NCI-H2081 (cell line): ENCODE measurements at places on chromosomes 3 and 15.

DNA sequence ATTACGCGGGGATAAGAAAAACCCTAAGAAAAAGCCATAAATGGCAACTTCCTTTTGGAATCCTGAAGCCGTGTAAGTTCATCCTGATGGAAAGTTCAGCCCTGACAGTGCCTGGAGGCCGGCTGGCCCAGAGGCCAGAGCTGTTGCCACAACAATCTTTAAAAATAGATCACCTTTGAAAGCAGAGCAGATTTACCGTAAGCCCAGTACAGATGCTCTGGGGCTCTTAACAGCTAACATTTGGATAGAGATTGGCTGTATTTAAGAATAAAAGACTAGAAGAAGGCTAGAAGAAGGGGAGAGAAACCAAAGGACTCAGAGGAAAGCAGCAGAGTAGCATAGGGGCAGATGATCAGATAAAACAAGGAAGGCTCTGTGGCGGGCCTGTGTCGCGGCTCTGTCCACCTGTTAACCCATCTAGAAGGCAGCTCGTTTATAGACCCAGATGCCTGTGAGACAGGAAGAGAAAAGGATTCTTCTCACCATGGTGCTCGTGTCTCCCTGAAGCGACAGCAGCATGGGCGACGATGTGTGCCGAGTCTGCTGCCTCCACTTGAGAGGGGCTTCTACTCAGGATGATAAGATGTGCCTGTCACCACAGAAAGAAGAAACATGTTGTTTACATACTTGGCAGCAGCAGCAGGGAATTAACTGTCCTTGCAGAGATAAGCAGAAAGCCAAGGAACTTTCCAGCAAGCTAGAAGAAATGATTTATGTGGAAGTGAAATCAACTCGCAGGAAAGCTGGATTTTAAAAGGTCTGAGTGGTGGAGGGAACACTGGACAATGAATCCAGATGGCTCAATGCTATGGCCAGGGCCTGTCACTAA is 69.9 kb downstream of the SYNM start:
- no peak for DNase-seq

DNA sequence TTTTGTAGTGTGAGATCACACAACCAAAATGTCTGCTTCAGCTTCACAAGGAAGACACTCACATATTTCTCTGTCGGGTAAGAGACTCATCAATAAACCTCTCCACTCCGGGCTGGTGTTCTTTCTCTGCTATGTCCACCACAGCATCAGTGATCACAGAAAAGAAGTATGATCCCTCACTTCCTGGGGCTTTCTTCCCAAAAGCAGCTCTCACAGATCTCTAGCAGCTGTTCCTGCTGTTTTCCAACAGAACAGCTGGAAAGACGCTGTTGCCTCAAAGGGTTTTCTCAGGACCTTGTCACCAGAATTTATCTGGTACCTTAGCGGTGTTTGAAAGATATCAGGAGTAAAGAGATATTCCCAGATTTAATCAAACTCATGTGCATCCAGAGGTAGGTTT is 46.4 kb downstream of the GATM start:
- no peak for DNase-seq

DNA sequence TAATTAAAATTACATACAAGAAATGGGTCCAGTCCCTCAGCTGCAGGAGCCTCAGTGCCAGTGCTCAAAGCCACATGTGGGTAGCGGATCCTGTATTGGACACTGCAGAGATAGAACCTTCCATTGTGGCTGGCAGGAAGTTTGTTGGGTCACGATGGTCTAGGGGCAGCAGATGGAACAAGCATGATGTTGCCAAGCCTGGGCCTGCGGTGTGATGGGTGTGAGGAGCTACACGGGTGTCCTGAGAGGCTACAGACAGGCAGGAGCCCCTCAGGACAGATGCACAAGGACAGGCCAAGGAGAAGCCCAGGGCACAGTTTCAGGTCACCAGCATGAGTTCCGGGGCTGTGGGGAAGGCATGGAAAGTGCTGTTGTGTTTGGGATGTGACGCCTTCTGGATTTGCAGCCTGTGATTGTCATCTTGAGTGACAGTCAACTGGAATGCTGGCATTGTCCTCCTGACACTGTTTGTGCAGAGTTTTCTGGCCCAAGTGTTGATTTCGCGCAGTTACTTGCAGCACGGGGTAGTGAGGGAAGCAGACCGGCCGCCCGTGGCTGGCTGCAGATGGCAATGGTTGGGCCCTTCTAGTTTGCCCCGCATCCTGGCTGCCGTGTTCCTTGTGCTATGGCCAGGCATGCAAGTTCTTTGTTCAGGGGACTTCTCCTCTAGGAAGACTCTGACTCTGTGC is 177.1 kb downstream of the NSMCE3 start:
- DNase-seq, result no peak

DNA sequence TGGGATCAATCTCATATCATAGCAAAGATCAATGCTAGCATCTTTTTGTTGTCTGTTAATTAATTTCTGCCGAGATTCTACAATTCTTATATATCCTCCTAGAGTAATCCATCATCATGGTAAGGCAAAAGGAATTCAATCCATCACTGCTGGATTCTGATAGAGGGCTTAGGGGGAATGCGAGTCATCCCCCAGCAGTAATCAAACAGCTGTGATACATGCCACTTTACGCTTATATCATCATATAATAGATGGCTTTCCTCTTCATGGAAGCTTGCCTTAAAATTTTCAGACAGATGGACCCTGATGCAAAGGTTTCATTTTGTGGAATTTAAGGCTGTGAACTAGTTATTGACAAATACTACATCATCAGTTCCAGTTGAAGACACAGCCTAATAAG is 645.9 kb downstream of the CADM2 start:
- no peak for DNase-seq

GRCh38 chr15:68227643-68228142 is 1.8 kb downstream of the CLN6 start:
- DNase-seq, result no peak

GRCh38 chr3:42539871-42540714 is 37.6 kb downstream of the VIPR1 start:
- DNase-seq, result peak; percentile 18

DNA sequence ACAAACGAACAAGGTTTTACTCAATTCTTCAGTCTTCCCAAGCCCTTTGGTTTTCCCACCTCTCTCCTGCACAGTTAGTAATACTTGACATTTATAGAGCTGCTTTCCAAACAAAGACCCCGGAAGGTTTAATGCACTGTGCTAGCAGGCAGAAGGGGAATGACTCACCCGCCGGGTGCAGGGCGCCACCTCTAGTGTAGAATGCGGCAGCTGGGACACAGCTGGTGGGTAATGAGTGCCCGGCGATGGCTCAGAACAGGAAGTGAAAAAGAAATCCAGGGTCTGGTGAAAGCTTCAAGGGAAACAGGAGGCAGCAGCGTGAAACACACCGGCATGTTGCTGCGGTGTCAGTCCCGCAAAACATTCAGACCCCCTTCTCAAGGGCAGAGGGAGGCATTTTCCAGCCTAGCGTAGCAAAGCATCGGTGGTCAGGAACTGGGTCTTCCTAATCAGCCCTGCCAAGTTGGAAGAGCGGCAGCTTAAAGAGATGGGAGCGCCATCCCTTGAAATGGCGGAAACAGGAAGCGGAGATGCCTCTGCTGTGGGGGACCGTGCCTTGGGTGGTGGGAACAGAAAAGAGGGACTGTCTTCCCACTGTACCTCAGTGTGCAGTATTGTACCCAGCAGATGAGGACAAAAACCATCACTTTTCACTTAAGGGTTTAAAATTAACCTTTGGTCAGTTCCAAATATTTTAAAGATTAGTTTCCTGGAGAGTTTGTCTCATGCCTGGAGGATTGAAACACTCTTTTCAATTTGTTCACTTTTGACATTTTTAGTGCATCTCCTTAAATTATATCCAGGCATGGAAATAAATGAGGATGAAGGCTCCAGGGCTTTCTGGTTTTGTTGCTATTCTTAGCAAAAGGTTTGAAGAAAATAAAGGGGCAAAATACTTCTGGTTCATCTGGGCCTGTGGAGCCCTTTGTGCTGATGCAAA is 160.7 kb upstream of the MCTP2 start:
- DNase-seq, result peak; percentile 47

DNA sequence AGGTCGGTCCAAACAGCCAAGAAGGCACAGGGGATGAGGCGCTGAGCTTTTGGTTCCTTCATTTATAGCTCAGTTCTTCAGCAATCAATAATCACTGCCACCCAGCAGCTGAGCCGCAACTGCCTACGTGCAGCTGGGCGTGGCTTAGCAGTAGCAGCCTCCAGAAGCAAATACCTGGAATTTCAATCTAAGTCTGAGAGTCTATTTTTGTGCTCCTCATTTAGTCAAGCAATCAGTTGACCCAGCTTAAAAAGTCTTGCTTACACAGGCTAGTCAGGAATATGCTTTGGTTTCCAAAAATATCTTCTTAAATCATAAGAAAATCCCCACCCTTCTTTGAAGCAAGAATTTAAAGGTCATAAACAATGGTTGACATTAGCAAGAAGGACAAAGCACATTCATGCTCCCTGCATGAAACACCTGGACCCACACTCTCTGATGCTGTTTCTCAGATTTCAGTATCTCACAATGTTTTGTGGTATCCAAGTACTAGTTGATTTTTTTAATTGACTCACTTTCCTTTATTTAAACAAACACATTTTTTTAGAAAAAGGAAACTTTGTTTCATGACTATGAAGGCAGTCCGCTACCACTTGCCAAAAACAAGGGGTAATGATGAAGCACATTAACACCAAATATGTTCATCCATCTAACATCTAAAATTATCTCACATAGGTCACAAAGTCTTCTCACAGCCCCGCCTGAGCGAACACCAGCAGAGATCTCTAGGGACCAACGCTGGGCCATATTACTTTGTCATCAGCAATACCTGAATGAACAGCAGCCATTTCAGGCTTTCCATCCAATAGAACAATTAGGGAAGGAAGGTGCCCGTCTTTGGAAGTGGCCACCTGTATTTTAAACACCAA is 106.1 kb downstream of the OXNAD1 start:
- DNase-seq, result no peak

- DNase-seq, result no peak
Observed at GRCh38 chr3:120557115-120557514, 39.0 kb upstream of the NDUFB4 start.

GRCh38 chr3:44762170-44762677 is 630 bp downstream of the KIF15 start:
- DNase-seq, result no peak

DNA sequence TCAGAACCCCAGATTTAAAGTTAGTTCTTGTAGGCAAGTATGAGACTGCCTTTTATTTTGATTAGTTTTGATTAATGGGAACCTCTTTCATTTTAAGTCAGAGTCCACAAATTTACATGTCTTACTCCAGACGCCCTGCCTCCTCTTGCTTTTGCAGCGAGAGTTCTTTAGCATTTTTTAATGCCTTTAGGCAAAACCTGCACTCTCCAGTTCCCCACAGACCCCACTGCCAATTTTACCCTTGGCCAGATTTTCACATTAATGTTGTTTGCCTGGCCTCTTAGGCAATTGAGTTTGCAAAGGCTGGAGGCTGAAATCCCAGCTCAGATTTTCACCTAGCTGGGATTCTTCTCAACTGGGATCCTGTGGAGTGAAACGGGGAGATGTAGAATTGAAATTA is 85.8 kb downstream of the GAP43 start:
- no peak for DNase-seq
